ENCODE measurements at places on chromosomes 7 and 10.

- no peak for DNase-seq
Measured at GRCh38 chr7:158070222-158070920, 517.3 kb downstream of the PTPRN2 start.

DNA sequence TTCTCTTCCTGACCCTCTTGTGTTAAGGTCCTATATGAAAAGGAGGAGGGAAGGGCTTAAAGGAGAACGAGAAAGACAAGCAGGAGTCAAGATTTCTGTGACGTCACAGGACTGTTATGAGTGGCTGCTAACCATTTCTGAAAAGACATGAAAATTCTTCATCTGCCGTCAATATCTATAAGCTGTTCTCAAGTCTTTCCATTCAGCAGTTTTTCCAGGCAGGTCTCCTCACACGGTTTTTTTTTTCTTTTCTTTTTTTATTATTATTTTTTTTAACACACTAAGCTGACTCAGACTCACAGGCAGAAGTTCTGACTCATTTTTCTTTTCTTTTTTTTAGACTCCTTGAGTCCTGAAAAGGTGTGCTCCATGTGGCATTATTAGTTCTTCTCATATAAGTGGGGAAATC lies 72.0 kb downstream of the DGKI start:
- DNase-seq, result no peak

DNA sequence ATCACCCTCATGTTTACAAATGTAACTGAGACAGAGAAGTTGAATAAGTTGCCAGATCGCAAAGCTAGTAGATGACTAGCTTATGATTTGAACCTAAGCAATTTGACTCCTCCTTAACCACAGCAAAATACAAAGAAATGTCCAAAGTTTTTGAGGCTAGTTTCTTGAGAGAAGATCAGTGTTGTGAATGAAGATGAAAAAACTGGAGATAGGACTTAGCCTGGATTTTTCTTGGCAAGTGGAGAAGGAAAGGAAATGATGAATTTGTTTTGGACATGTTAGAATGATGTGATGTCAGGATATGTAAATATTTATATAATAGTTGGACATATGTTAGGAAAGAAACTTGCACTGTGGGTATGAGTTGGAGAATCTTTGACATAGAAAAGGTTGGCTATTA lies 149.8 kb downstream of the LSMEM1 start:
- no peak for DNase-seq

GRCh38 chr7:149067869-149068268 lies 22.6 kb downstream of the ZNF786 start:
- DNase-seq, result no peak

- DNase-seq, result no peak
Measured at GRCh38 chr7:48473205-48473865, 302.1 kb downstream of the ABCA13 start.

DNA sequence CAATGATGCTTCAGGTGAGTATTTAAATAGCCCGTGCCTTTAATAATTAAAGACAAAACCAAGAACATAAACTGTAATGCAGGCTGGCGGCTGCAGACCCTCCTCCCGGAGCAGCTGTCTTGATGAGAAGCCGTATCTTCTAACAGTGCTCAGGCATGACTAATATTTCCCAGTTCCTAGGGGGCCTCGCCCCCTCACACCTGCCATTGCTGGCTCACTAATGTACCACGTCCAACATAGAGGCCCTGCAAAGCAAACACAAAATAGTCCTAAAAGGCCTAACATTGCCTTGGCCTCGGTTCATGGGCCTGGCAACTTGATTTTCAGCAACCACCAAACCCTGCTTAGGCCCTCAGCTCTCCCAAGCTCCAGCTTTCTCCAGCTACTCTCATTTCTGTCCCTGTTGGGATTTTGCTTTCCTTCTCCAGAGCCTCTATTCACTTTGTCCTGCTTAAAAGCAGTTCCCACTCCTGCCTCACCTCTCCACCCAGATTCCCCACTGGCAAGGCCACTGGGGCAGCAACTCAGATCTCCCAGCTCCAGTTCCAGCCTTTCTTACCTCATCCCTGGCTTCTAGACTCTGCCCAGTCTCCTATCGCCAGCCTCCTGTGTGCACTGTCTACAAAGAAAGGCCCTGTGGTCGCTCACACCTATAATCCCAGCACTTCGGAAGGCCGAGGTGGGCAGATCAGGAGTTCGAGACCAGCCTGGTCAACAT lies 16.2 kb downstream of the SORBS1 start:
- DNase-seq, result no peak

GRCh38 chr7:127348247-127348631 lies 44.3 kb downstream of the ZNF800 start:
- no peak for DNase-seq

DNA sequence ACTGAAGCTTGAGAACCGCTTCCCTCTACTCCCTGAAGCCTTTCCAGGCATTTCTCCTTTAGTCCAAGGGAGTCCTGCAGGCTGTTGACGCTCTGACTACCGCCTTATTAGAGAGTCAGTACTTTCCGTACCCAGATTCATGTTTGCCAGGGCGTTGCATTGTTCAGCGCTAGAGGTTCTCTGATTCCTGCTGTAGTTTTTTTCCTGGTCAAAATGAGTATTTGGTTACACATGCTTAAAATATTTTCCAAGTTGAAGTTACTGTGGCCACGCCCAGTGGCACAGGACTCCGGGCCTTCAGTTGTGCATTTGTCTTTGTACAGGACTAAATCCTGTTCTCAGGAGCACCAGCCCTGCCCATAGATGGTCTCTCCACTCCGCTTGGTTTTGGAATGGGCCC lies 7.9 kb downstream of the MTURN start:
- DNase-seq, result no peak

GRCh38 chr7:99031496-99031895 lies 112.4 kb downstream of the SMURF1 start:
- DNase-seq, result no peak
